ENCODE measurements at places on chromosomes 6 and 20. TPM values are rescaled to one million over a fixed set of nuclear protein-coding genes. Genes with fewer than 3 reads are reported as not detected.

DNA sequence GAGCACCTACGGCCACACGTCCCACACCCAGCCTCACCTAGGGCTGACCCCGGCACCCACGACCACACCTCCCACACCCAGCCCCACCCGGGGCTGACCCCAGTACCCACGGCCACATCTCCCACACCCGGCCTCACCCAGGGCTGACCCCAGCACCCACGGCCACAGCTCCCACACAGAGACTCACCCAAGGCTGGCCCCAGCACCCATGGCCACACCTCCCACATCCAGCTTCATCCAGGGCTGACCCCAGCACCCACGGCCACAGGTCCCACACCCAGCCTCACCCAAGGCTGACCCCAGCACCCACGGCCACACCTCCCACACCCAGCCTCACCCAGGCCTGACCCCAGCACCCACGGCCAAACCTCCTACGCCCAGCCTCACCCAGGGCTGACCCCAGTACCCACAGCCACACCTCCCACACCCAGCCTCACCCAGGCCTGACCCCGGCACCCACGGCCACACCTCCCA lies 36.7 kb downstream of the NINL start:
- DNase-seq, result no peak

GRCh38 chr6:18045507-18045906 lies 58.1 kb upstream of the KIF13A start:
- DNase-seq, result no peak

- no peak for DNase-seq
Measured at GRCh38 chr6:20542927-20543602, 8.8 kb downstream of the CDKAL1 start.

MAS1 gene
- polyA plus RNA-seq, result not detected

VNN1 gene
- 0.05 TPM for polyA plus RNA-seq

Measured in right renal pelvis (tissue), 4 donors.